ENCODE measurements at places on chromosomes 2 and 18.
A peak's percentile ranks its signal among the peaks of the same experiment; 100 is the strongest.

- peak; percentile 28 for DNase-seq
Measured at GRCh38 chr2:55672630-55673029, 21.0 kb downstream of the PNPT1 start.

DNA sequence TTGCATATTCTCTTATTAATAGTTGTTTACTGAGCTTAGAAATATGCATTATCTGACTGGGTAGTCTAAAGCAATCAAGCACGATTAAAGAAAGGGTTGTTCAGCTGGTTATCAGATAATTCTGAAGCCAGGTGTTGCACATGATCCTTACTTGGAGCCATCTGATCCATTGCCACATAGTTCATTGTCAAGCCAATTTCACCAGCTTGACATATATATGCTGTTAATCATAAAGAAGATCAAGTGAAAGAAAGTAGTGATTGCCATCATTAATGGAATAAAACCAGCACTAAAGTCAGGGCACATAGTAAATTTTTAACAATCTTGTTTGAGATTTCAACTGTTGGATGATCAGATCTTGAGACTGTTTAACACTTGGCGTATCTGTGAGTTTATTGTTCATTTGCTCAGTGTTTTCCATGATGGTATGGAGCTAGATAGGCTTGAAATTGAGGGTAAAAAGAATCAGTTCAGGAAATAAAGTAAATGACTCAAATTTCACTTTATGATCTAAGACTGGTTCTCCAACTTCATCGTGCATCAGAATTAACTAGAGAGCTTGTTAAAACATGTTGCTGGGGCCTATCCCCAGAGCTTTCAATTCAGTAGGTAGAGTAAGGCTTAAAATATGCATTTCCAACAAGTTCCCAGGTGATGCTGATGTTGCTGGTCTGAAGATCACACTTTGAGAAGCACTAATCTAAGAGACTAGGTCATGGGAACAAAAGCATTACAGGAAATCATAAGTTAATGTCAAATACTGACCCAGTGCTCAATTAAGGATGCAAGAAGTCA is 539.6 kb downstream of the SATB2 start:
- no peak for DNase-seq

GRCh38 chr18:78191276-78191675 is 788.3 kb upstream of the SALL3 start:
- DNase-seq = no peak

- no peak for DNase-seq
Measured at GRCh38 chr2:46095830-46096229, 201.4 kb upstream of the EPAS1 start.
